ENCODE measurements at places on chromosomes 4 and X.

DNA sequence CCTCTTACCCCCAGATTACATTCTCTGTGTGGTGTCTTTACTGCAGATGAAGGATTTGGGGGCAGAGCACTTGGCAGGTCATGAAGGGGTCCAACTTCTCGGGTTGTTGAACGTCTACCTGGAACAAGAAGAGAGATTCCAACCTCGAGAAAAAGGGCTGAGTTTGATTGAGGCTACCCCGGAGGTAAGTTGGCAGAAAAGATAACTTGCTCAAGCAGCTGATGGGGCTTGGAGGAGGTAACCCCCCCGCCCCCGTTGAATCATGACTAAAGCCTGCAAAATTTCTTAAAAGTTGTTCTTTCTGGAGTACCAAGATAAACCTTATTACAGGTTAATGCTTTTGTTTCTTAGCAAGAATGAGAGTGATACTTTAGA, 1.5 kb downstream of the CCNG2 start:
- DNase-seq, result no peak

- no peak for DNase-seq
Observed at GRCh38 chrX:103756736-103757135, 19.9 kb upstream of the PLP1 start.

- DNase-seq, result no peak
Observed at GRCh38 chrX:10197279-10198210, 40.8 kb downstream of the CLCN4 start.

DNA sequence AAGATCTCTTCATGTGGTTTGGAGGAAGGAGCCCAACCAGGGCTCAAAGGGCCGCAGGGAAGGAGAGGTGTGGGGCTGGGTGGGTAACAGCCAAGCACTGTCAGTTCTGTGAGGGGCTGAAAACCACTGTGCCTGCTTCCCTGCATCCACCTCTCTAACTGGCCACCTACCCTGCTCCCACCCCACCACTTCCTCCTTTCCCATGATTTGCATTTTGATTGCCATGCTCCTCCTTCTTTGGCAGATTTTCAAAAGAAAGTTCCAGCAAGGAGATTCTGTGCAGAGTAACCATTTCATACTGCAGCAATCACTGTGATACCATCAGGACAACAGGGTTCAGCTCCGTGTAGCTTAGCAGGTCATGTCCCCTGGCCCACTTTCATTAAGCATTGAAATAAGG, 1.8 kb downstream of the ZNF674 start:
- peak; percentile 18 for DNase-seq

GRCh38 chr4:138967313-138967712, 48.3 kb upstream of the NOCT start:
- DNase-seq, result peak; percentile 28

DNA sequence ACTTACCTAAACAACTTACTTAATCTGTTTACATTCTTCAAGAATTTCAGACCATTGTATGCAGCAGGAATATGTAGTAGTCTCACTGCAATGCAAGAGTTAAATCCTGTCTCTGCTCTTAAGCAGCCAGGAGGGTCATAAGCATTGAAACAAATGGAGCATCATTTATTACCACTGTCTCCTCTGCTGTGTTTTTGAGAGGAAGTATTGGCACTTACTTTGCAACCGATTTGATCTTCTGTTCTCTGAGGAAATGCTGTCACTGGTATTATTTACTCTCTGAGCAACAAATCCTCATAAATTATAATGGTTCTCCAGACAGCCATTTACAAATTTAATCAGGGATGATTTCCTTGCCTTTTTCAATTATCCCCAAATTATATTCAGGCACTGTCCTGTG, 1367.1 kb downstream of the STIM2 start:
- no peak for DNase-seq

DNA sequence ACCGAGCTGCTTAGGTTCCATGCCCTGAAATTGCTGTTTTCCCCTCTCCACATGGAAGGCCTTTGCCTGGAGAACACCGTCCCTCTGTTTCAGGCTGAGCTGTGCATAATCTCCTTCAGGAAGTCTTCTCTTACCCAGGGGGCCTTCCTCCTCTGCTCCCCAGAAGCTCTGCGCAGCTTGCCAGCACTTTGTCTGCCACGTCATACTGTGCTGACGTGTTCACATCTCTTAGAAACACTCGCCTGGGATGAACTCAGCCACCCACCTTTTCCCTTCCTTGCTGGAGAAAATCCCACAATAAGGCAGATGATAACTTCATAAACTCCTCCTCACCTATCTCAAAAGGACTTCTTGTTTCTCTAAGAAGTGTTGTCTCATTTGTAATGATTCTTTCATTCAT, 110.7 kb downstream of the ARHGAP10 start:
- no peak for DNase-seq

GRCh38 chr4:140208921-140209320, 54.9 kb upstream of the MAML3 start:
- no peak for DNase-seq

DNA sequence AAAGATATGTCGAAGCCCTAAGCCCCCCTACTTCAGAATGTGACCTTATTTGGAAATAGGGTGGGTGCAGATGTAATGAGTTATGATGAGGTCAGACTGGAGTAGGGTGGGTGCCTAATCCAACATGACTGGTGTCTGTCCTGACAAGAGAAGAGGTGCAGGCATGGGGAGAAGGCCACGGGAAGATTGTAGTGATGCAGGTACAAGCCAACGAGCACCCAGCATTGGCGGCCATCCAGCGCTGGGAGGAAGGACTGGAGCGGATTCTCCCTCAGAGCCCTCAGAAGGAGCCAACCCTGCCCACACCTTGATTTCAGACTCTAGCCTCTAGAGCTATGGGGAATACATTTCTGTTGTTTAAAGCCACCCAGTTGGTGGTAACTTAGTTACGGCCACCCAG, 237.2 kb downstream of the EVC2 start:
- no peak for DNase-seq

GRCh38 chr4:143538979-143539669, 25.6 kb downstream of the SMARCA5 start:
- DNase-seq, result no peak

- DNase-seq, result no peak
Observed at GRCh38 chr4:185945252-185945651, 123.7 kb upstream of the TLR3 start.

DNA sequence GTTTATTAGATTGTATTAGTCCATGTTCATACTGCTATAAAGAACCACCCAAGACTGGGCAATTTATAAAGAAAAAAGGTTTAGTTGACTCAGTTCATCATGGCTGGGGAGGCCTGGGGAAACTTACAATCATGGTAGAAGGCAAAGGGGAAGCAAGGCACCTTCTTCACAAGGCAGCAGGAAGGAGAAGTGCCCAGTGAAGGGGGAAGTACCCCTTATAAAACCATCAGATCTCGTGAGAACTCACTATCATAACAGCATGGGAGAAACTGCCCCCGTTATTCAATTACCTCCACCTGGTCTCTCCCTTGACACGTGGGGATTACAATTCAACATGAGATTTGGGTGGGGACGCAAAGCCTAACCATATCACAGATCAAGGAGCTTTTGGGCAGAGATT, 8.1 kb upstream of the HSD17B13 start:
- peak; percentile 14 for DNase-seq

DNA sequence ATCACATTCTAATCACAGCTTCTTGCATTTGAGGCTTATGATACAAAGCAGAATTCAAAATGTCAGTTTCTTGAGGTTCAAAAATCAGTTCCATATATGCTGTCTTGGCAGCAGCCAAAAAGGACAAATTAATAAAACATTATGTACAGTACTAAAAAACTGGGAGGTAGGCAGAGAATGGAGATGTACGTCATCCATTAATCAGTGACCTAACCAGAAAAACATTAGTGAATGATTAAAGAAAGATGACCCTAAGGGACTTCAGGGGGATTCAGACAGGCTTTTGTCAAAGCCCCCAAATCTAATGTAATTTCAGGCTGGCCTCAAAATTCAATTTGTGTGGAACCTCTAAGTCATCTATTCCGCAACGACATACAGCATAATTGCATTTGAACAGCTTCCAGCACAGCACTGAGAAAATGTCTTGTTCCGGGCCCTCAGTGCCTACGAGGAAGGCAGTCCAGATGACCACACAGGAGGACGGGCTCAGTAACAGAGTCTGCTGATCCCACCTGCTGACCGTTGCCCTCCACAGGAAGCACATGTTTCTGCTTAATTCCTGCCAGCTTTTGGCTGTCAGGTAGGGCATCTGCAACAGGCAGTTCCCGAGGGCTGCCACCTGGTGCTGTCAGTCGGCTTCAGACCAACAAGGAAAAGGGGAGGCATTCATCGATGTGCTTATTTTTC, 83.8 kb upstream of the HHIP start:
- DNase-seq, result no peak

- DNase-seq, result no peak
Observed at GRCh38 chrX:17591741-17592110, 145.6 kb upstream of the SCML1 start.

DNA sequence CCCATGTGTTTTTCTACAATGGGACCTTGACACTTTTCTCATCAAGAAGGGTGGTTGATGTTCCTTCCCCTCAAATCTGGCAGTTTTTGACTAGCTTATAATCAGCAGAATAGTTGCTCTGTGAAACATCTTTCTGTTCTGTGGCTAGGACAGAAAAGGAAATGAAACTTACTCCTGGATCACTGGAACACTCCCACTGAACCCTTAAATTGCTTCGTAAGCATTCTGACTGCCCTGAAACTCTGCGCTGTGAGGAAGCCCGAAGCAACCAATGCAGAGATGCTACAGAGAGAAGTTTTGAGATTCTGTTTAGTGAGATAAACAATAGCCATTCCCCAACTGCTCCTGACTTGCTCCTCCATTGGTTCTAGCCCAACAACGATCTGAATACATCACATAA, 602.2 kb downstream of the CENPC start:
- no peak for DNase-seq

DNA sequence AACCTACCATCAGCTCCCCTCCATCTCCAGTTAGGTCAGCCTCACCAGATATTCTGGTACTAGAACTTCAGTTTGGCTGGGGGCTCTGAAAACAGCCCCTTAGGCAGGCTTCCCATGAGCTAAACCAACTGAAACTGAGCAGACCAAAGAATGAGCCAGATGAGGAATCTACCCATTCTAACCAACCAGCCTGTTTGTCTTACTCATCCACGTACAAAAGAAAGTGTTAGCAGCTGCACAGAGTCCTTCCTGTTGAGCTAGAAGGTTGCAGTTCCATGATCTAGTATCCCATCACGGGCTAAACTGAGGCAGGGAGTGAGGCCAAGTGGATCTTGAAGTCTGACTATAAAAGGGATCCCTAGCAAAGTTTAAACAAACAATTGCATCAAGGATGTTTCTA, 17.5 kb downstream of the MAGEA9B start:
- no peak for DNase-seq

DNA sequence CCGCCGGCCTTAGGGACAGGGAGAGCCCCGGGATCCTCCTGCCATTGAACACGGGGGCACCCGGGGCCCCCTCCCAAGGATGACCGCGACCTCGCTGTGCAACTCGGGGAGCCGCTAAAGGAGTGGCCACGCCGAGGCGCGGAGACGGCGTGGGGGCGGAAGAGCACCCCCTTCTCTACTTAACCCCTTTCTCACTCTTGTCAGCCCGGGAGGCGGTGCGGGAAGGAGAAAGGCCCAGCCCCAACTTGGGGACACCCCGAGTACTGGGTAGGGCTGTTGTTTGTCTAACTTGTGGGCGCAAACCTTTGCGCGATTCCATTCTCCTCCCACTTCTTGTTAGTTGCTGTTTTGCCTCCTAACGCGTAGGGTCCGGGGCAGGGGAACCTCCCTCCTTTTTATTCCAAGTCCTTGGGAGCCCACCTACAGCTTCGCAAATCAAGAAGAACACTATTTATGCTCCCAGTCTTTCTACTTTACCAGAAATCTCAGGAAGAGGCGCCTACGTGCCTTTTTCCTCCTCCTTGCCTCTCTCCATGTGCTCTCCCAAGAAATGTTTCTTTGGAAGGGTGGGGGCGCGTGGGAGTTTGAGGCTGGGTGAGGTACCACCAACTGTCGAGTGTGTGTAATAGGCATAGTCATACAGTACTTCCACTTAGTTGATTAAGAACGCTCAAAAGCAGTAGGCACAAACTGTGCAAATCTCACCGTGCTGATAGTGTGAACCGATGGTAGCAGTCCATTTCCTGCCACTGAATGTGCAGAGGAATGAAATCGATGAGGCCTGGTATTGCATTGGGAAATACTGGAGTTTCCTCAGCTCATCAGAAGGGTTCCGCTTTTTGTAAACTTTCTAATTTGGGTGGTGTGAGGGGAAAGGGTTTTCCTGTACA, 813 bp downstream of the DIAPH2 start:
- peak; percentile 90 for DNase-seq

- DNase-seq, result no peak
Observed at GRCh38 chr4:84879651-84880200, 86.8 kb downstream of the WDFY3 start.

DNA sequence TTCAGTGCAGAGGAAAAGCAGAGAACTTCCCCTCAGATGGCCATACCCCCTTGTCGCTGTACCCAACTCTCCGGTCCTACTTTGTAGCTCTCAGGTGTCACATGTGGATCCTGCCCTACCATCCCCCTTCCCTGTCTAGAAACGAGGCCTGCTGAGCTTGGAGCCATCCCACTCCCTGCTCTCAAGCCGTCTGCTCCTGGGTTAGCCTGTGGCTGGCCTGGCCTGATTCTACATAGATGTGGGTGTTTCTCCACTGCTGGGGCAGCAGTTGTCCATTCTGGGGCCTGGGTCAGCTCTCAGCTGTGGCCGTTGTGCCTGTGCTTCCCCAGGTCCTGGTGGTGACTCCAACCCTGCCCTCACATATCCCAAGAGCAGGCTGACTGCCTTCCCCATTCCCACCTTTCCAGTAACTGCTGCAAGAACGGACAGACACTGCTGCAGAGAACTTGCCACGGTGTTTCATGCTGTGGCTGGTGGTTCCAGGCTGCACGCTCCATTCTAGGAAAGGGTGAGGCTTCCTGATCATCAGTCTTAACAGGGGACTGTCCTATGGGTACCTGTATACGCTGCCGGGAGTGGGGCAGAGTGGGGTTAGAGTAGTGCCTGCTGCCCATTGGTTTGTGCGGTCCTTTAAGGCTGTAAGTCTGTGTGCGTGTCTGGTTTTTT, 3.6 kb downstream of the IL9R start:
- DNase-seq, result no peak

DNA sequence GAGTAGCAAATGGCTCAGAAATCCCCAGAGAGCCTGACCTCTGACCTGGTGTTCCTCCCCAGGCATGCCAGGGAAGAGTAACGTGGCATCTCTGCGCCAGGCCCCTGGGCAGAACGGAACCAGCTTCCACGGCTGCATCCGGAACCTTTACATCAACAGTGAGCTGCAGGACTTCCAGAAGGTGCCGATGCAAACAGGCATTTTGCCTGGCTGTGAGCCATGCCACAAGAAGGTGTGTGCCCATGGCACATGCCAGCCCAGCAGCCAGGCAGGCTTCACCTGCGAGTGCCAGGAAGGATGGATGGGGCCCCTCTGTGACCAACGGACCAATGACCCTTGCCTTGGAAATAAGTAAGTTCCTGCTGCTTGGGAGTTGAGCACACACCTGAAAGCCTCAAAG, 83.4 kb upstream of the PACRGL start:
- DNase-seq, result no peak
